C1 segment of cervical spinal cord (tissue), 14 donors: ENCODE measurements at places on chromosomes 6 and 20.

GRCh38 chr6:126312013-126312665, 27.8 kb upstream of the CENPW start:
- no peak for DNase-seq

- no peak for DNase-seq
Measured at GRCh38 chr6:125957845-125958244, 1.3 kb downstream of the HINT3 start.

- no peak for DNase-seq
Measured at GRCh38 chr6:22249711-22250350, 47.0 kb downstream of the PRL start.

DNA sequence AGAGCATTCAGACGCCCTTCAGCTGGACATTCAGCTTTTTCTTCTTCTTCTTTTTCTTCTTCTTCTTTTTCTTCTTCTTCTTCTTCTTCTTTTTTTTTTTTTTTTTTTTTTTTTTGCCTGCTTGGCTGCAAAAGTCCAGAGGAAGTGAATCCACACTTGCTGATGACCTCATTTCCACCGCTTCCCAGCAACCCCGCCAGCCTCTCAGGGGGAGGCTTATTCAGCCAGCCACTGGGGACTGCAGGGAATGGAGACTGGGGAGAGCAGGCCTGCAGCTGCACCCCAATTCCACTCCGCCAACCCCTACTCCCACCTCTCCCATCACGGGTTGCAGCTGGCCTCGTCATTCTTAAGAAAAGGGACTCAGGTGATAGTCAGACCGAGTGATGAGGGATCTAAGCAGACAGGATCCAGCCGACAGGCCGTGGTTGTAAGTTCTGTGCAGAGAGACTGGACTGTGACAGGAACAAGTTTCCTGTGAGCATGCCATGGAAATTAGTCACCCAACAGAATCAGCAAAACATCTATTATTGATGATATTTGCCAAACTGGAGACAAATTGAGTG, 59.0 kb upstream of the QKI start:
- DNase-seq, result peak; percentile 84

DNA sequence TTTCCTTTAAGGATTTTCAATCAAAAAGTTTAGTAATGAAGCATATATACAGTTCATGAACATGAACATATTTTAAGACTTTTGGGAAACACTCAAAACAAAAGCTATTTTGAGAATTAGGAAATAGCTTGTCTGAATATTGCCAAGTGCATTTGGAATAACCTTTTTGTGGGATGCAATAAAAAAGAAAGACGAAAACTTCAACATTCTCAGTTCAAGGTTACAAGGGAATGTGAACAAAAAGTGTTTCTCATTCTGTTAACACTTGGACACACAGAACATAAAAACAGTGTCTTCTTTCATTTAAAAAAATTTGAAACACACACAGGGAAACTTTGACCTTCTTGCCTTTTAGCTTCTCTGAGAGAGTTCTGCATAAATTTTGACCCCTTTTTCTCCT, 72.7 kb upstream of the TCF21 start:
- no peak for DNase-seq

DNA sequence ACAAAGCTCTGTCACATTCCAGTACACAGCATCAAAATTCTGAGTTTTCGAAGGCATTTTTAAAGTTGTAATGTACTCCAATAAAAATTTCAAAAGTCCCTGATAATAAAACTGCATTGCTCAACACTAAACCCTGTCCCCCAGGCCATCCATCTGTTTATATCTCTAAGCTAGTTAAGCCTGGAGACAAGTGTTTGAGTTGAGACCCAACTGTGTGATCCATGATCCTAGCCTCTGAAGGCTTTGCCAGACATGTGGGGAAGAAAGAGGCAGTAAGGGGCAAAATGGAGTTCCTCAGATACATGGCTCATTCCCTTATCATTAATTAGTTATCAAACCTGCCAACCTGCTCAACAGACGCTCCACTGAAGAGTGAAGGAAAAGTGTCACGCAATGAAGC, 198.4 kb downstream of the ISM1 start:
- no peak for DNase-seq

DNA sequence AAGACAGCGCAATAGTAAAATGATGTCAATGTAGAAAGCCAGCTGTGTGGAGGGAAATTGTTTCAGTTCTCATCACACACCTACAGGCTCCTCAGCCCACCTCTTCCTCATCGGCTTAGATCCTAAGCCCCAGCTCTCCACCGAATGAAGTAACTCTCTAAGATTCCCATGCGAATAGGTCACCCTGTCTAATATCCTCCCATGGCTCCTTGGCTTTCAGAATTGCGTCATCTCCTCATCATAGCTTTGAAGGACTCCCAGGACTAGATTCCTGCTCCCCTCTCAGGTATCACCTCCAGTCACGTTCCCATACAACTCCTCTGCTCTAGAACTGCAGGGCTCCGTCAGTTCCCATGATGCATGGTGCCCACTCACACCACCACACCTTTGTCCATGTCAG, 16.2 kb upstream of the SLC22A16 start:
- DNase-seq, result no peak

GRCh38 chr6:85751374-85752055, 108.8 kb upstream of the SYNCRIP start:
- DNase-seq, result no peak

DNA sequence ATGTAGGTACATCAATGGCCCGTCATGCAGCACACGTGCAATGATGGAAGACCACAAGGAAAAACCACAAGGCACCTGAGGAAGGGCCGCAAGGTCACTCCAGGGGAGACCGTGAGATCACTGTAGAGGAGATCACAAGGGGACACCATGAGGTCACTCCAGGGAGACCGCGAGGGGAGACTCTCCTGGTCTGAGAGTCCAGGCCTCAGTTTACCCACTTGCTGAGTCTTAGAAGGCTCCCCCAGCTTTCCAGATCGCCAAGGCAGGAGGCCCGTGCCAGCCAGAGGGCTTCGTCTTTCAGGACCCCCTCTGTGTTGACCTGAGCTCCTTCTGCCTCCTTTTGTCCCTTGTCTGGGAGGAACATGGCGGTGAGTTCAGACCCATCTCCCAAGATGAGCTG, 232.2 kb downstream of the ERMARD start:
- DNase-seq, result no peak

- no peak for DNase-seq
Measured at GRCh38 chr20:36756496-36756895, 10.6 kb upstream of the NDRG3 start.

DNA sequence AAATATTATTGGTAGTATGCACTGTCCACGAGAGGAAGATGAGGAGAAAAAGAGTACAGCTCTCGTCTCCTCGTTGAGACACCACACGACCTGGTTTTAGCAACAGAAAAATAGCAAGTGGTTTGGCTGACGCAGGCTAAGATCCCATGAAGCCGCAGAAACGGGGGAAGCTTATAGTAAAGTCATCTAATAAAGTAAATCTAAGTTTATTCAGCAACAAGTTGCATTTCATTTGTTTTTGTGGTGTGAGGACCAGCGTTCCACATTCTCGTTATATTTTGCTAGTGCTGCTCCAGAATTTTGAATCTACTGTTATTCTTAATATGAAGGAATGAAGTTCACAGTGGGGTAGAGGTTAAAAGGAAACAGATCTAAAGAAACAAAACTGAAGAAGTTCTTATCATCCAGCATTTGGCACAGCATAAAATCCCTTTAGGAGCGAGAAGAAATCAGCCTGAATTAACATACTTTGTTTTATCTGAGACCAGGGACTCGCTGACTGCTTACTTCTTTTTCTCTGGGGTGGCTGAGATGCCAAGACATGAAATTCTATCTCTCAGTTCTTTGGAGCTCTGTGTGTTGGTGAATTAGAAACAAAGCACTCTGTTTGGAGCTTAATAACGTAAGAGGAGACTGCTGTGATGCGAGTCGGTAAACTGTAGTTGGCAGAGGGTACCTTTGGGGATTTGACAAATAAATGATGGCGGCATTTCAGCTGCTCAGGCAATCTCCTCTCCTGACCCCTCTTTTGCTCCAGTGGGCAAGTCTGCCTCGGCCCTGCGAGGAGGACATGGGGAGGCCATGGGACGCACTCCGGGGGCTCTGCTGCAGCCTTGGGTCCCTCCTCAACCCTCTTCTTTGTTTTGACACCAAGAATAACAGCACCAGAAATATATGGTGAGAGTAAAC, 24.9 kb upstream of the IRF4 start:
- no peak for DNase-seq

- DNase-seq, result no peak
Measured at GRCh38 chr6:24961852-24962251, 26.1 kb upstream of the RIPOR2 start.

DNA sequence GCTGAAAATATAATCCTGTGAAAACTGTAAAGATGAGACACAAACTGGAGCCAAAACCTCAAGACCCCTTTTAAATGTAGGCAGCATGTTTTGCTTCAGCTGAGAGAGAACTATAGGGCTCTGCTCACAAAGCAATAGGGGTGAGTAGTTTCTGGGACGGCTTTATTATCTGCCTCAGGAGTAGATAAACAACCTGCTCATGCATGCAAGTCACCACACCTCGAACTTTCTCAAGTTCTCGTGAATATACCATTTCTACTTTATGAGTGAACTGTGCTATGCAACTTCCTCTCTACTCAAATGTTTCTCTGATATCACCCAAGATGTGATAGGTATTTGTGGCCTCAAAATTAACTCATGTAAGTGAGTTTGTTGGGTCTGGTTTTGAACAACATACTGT, 7.5 kb upstream of the OOEP start:
- DNase-seq, result no peak

- no peak for DNase-seq
Measured at GRCh38 chr6:12585497-12585958, 131.0 kb upstream of the PHACTR1 start.

DNA sequence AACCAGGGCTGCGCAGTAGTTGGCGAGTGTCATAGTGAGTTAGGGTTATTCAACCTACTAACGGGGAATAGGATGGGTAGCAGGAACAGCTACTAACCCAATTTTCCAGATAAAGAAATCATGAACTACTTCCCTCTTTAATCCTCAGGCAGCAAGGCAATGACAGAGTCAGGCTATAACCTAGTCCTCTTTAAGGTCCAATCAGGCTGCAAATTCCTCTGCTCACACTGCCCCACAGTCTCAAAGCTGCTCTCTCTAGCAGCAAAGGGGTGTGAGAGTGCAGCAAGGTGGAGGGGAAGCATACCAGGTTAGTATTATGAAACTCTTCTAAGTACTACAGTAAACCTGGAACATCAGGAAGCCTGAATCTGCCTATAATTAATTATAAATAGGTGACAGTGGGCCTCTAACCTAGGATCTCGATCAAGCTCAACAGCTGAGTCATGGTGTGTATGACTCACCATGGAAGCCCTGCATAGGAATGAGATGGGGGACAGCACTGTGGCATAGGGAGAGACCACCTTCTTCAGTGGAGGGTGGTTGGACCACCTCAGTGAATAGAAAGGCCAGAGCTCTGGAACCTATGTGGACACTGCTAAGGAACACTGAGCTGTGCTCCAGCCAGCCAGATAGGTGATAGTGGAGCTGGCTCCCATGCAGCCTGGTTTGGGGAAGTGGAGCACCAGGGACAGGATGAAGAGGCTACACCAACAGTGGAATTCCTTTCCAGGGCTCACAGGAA, 7.9 kb downstream of the PEX6 start:
- no peak for DNase-seq

DNA sequence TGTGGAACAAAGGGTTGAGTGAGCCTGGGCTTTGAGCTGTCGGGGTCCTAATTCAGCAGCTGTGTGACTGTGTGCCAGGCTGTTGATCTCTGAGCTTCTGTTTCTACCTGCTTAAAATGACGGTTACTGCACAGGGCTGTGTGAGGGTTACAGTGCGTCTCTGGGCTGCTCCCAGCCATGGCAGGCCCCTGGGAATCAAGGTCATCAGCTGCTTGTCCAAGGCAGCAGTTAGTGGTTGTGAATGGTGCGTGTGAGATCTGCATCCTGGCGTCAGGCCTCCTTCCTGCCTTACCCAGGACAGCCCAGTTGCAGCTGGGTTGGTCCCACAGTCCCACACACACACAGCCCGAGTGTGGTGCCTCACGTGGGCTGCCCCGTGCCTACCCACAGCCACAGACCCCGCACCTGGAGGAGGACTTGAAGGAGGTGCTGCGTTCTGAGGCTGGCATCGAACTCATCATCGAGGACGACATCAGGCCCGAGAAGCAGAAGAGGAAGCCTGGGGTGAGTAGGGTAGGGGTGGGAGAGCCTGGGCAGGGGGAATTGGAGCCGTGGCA, 15.6 kb downstream of the GTSF1L start:
- DNase-seq, result no peak
